ENCODE measurements at places on chromosomes 11 and 22.

DNA sequence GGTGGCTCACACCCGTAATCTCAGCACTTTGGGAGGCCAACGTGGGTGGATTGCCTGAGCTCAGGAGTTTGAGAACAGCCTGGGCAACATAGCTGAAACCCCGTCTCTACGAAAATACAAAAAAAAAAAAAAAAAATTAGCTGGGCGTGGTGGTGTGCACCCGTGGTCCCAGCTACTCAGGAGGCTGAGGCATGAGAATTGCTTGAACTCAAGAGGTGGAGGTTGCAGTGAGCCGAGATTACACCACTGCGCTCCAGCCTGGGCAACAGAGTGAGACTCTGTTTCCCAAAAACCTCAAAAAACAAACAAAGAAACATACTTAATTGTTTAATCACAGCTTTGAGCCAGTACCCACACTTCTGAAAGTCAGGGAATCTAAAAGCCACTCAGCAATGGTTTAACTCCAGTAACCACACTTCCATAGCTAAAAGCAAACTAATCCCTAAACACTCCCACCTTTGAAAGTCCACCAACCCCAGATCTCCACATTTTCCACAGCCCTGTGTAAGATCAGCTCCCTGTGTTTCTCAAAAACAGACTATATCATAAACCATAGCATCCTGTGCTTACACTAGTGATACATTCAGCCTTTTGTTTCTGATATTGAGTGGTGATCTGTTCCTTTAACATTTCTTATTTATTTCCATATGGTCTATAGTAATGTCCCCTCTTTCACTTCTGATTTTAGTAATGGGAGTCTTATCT is 4.9 kb upstream of the OR2AT4 start:
- no peak for DNase-seq

DNA sequence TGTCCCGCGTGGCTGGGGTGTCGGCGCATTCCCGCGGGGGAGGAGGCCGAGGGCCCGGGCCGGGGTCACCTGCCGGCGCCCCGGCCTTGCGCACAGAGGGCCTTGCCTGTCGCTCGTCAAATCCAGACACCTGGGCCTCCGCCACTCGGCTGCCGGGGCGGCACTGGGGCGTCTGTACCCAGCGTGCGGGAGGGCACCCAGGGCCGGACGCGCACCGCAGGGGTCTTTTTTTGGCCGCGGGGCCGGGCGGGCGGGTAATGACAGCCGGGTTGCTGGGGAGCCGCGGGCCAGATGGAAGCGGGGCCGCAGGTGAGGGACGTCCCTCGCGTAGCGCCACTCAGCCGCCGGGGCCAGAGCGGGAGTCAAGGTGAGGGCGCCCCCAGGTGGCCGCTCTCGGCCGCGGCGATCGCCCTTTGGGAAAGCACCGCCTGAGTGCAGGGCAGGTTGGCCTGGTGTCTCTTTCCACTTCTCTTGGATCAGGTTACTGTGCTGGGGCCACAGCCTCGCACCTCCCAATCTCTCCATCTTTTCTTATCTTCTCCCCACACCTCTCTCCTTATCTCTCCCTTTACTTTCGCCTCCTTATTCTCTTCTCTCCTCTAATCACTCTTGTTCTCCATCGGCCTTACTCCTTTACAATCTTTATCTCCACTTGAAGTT is 3.5 kb downstream of the PHLDB1 start:
- DNase-seq: peak; percentile 75

- DNase-seq: no peak
Measured at GRCh38 chr11:26198532-26199096, 133.3 kb upstream of the ANO3 start.

- no peak for DNase-seq
Measured at GRCh38 chr11:35256296-35256695, 117.3 kb downstream of the CD44 start.

GRCh38 chr11:64040684-64041322 is 5.1 kb downstream of the FLRT1 start:
- no peak for DNase-seq

GRCh38 chr11:3096909-3097530 is 39.8 kb upstream of the CARS1 start:
- DNase-seq: no peak

GRCh38 chr11:13376402-13376801 is 86.6 kb downstream of the BTBD10 start:
- no peak for DNase-seq

GRCh38 chr22:19456541-19456940 is 9.0 kb upstream of the C22orf39 start:
- no peak for DNase-seq

DNA sequence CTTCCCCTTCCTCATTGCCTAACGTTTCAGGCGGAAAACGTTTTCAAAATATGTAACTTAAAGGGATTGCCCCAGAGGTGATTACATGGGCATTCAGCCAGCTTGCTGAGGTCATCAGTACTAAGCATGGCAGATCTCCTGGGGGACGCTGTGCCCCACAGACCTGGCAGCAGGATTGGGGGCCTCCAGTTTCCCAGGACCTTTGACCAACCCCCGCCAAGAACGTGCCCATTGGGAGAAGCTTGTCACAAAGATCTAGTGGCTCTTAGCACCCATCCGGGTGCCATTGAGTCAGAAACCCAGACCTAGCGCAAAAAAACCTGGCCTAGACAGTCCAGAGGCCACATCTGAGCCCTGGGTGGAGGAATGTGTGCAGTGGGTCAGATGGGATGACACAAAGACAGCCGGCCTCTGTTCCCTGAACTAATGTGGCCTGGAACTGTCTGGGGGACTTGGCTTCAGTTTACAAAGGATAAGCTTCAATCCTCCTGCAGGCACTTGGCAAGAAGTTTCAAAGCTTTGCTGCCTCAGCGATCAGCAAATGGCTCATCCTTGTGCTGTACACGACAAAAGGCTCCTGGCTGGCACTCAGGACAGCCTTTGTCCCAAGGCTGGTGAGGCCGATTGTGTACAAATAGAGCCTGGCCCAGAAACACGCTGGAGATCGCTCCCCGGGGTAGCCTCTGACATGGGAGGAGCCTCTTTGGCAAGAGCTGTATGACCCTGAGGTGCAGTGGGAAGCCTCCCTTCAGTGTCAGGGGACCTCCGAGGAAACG is 9.5 kb downstream of the C1QTNF6 start:
- DNase-seq: peak; percentile 15

GRCh38 chr11:46259971-46260560 is 17.4 kb upstream of the CREB3L1 start:
- DNase-seq: no peak

- peak; percentile 59 for DNase-seq
Measured at GRCh38 chr22:20243537-20244249, 24.4 kb downstream of the RTN4R start.

- no peak for DNase-seq
Measured at GRCh38 chr11:71188886-71189767, 63.2 kb downstream of the SHANK2 start.

- DNase-seq: peak; percentile 73
Measured at GRCh38 chr11:129146191-129146590, 45.9 kb downstream of the ARHGAP32 start.

- no peak for DNase-seq
Measured at GRCh38 chr11:126337474-126338241, 17.8 kb upstream of the ST3GAL4 start.

GRCh38 chr11:131682373-131683015 is 312.1 kb downstream of the NTM start:
- DNase-seq: no peak

All from ELR (cell line).